H7 (cell line): ENCODE measurements at places on chromosomes 1 and 21. TPM values are rescaled to one million over a fixed set of nuclear protein-coding genes. Genes with fewer than 3 reads are reported as not detected.

The WDR64 gene
- not detected in 2 replicates for total RNA-seq

The LINGO4 gene
- 0.07 TPM in 1 of 2 replicates, not detected in the other for total RNA-seq

The AUNIP gene
- 38.9 and 42.2 TPM in 2 replicates for total RNA-seq

The SLC30A1 gene
- total RNA-seq = 9.1 and 12.4 TPM in 2 replicates

The C21orf91 gene
- total RNA-seq = 16.5 and 17.2 TPM in 2 replicates

The TEX38 gene
- not detected in 2 replicates for total RNA-seq

The HCRTR1 gene
- total RNA-seq = not detected in 2 replicates

The GRIK3 gene
- 5.4 and 8.2 TPM in 2 replicates for total RNA-seq

The FNDC10 gene
- 25.6 and 32.7 TPM in 2 replicates for total RNA-seq

The FCAMR gene
- not detected in 2 replicates for total RNA-seq

The BMP8A gene
- 0.07 and 0.81 TPM in 2 replicates for total RNA-seq

The NEXN gene
- total RNA-seq = 0.90 and 1.3 TPM in 2 replicates

The KAZN gene
- total RNA-seq = 6.9 and 11.5 TPM in 2 replicates

The SLFNL1 gene
- 0.30 TPM in 1 of 2 replicates, not detected in the other for total RNA-seq

The SLX9 gene
- total RNA-seq = 30.3 and 35.0 TPM in 2 replicates

The EPS8L3 gene
- not detected in 2 replicates for total RNA-seq

The PKLR gene
- total RNA-seq = 1.00 and 2.2 TPM in 2 replicates

The TRIM33 gene
- total RNA-seq = 43.2 and 66.5 TPM in 2 replicates

The TRAF3IP3 gene
- total RNA-seq = not detected in 2 replicates

The NUDT4B gene
- total RNA-seq = 19.3 and 35.4 TPM in 2 replicates

The FAM177B gene
- total RNA-seq = not detected in 2 replicates

The CD247 gene
- 0.33 and 0.83 TPM in 2 replicates for total RNA-seq

The FCRL4 gene
- not detected in 2 replicates for total RNA-seq

The S100A7 gene
- not detected in 2 replicates for total RNA-seq

The LAMC2 gene
- 2.0 and 3.0 TPM in 2 replicates for total RNA-seq

The MAP1LC3C gene
- total RNA-seq = 0.76 and 1.3 TPM in 2 replicates

The RGS8 gene
- 2.3 and 14.2 TPM in 2 replicates for total RNA-seq

The RGS4 gene
- total RNA-seq = 0.26 and 1.0 TPM in 2 replicates

The ADAMTS1 gene
- total RNA-seq = 17.6 and 21.1 TPM in 2 replicates

The HEYL gene
- 0.63 and 0.94 TPM in 2 replicates for total RNA-seq

The RHCE gene
- 0.62 and 0.70 TPM in 2 replicates for total RNA-seq
